ENCODE measurements at places on chromosomes 11 and 22. TPM values are rescaled to one million over a fixed set of nuclear protein-coding genes. Genes with fewer than 3 reads are reported as not detected.

KIRREL3 gene
- 0.32 TPM for total RNA-seq

OR5B12 gene
- not detected for total RNA-seq

OSBPL5 gene
- total RNA-seq = 9.9 TPM

TRIM51 gene
- total RNA-seq = not detected

DNHD1 gene
- total RNA-seq = 4.2 TPM

GAL3ST1 gene
- total RNA-seq = 11.0 TPM

- H3K36me3 ChIP-seq = peaks cover 17% of the 10 kb centered on the region
- H3K4me1 ChIP-seq = no peaks in the 10 kb centered on the region
- DNase-seq = no peak
- no peak overlapping the region for H3K27ac ChIP-seq
- H3K27me3 ChIP-seq = no peaks in the 10 kb centered on the region
Measured at GRCh38 chr11:64208086-64208795, 1.7 kb downstream of the FERMT3 start.

- peaks cover 11% of the 10 kb centered on the region for H3K36me3 ChIP-seq
- H3K27me3 ChIP-seq = no peaks in the 10 kb centered on the region
- DNase-seq = no peak
- peaks cover 16% of the 10 kb centered on the region for H3K4me1 ChIP-seq
- no peak overlapping the region for H3K4me3 ChIP-seq
Measured at GRCh38 chr22:26669060-26669481, 11.7 kb downstream of the MIAT start.

DNA sequence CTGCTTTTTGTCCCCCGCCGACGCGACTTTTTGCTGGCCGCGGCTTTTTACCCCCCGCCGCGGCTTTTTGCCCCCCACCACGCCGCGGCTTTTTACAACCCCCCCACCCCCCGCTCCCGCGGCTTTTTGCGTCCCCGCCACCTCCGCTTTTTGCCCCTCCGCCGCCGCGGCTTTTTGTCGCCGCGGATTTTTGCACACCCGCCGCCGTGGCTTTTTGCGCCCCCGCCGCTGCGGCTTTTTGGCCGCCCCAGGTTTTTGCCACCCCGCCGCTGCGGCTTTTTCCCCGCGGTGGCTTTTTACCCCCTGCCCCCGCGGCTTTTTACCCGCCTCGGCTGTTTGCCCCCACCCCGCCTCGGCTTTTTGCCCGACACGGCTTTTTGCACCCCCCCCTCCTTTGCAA, 205.5 kb downstream of the CCT8L2 start:
- no peaks in the 10 kb centered on the region for H3K36me3 ChIP-seq
- DNase-seq = no peak
- H3K4me1 ChIP-seq = no peaks in the 10 kb centered on the region

GRCh38 chr11:129323896-129324502, 51.6 kb upstream of the BARX2 start:
- no peaks in the 10 kb centered on the region for H3K36me3 ChIP-seq
- no peak overlapping the region for H3K27ac ChIP-seq
- no peaks in the 10 kb centered on the region for H3K27me3 ChIP-seq
- peaks cover 5% of the 10 kb centered on the region for H3K4me1 ChIP-seq
- no peak overlapping the region for H3K4me3 ChIP-seq

GRCh38 chr22:29701155-29701999, 18.4 kb upstream of the CABP7 start:
- no peak for DNase-seq
- H3K4me3 ChIP-seq = no peak overlapping the region
- no peaks in the 10 kb centered on the region for H3K36me3 ChIP-seq
- H3K27me3 ChIP-seq = no peaks in the 10 kb centered on the region
- peaks cover 39% of the 10 kb centered on the region for H3K4me1 ChIP-seq
- H3K27ac ChIP-seq = no peak overlapping the region

- DNase-seq = no peak
- no peaks in the 10 kb centered on the region for H3K27me3 ChIP-seq
- no peak overlapping the region for H3K4me3 ChIP-seq
- no peaks in the 10 kb centered on the region for H3K36me3 ChIP-seq
Measured at GRCh38 chr11:125948278-125949051, 2.6 kb downstream of the VSIG10L2 start.

DNA sequence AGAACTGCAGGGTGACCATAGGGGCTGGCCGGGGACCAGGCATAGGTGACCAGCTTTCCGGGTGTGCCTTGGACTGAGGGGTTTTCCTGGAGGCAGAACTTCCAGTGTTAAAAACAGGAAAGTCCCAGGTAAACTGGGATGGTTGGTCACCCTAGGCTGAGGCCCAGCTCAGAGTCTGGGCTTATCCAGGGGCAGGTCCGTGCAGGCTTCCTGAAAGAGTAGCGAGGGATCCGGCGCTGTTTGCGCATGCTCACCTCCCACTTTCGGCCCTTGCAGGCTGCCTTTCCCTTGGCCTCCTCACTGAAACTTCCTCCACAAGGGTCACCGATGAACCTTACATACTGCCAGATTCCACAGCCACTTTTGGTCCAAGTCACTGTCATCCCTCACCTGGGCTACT, 119.8 kb upstream of the PLET1 start:
- H3K4me1 ChIP-seq = no peaks in the 10 kb centered on the region
- H3K27me3 ChIP-seq = no peaks in the 10 kb centered on the region
- H3K4me3 ChIP-seq = no peak overlapping the region
- DNase-seq = no peak

- no peak for DNase-seq
- no peak overlapping the region for H3K27ac ChIP-seq
- H3K4me1 ChIP-seq = no peaks in the 10 kb centered on the region
Measured at GRCh38 chr22:40529821-40530220, 106.7 kb downstream of the MRTFA start.

DNA sequence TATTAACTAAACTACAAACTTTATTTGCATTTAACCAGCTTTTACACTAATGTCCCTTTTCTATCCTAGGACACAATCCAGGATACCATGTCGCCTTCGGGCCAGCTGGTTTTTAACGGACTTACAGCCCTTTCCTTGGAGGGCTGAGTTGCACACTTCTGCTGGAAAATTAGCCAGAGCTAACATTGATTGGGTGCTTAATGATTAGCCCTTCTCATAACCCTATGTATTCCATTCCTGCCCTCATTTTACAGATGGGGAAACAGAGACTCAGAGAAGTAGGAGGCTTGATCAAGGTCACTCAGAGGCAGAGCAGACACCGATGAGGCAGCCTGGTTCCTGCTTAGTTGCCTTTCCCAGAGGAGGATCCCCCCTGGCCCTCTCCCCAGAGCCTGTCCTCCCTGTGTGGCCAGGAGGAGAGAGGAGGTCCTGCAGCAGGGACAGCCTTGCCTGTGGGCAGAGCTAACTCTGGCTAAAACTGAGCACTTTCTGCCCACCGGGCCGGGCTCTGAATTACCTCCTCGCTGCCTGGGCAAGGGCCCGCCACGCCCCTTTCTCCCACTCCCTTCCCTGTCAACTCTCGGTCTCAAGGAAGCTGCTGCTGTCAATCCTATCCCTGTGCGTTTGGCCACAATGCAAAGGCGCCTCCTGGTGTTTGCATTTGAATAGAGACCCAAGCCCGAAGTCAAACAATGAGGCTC, 59.6 kb upstream of the PAX6 start:
- H3K36me3 ChIP-seq = no peaks in the 10 kb centered on the region
- H3K4me3 ChIP-seq = no peak overlapping the region
- no peak overlapping the region for H3K27ac ChIP-seq
- H3K27me3 ChIP-seq = peaks cover 9% of the 10 kb centered on the region
- DNase-seq = peak; percentile 84

- no peaks in the 10 kb centered on the region for H3K27me3 ChIP-seq
- H3K27ac ChIP-seq = no peak overlapping the region
- H3K4me3 ChIP-seq = no peak overlapping the region
- H3K4me1 ChIP-seq = no peaks in the 10 kb centered on the region
- H3K36me3 ChIP-seq = no peaks in the 10 kb centered on the region
Measured at GRCh38 chr22:39868741-39869140, 24.8 kb downstream of the ENTHD1 start.

DNA sequence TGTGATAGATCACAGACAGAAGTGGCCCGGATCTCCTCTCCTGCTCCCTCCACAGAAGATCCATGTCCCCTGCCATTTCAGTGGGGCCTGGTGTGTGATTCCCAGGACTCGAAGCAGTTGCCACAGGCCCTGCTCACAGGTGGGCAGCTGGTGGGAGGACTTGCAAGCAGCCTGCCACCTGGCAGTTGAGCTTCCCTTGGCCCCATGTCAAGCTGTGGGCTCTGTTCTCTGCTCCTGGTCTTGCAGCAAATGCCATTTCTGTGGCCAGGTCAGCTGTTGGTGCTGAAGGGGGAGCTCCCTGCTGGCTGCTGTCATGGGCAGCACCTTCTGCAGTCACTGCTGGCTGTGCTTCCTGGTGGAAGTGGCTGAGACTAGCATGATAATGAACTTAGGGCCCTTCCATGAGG, 59.1 kb upstream of the SLC22A12 start:
- no peaks in the 10 kb centered on the region for H3K4me1 ChIP-seq
- no peak overlapping the region for H3K27ac ChIP-seq
- H3K27me3 ChIP-seq = no peaks in the 10 kb centered on the region
- no peaks in the 10 kb centered on the region for H3K36me3 ChIP-seq
- no peak overlapping the region for H3K4me3 ChIP-seq
- no peak for DNase-seq

GRCh38 chr11:80816966-80817365, 1376.1 kb upstream of the TENM4 start:
- no peaks in the 10 kb centered on the region for H3K36me3 ChIP-seq
- no peak overlapping the region for H3K4me3 ChIP-seq
- H3K27ac ChIP-seq = no peak overlapping the region
- H3K27me3 ChIP-seq = no peaks in the 10 kb centered on the region
- no peak for DNase-seq

- H3K27ac ChIP-seq = no peak overlapping the region
- peak; percentile 2 for DNase-seq
- no peaks in the 10 kb centered on the region for H3K4me1 ChIP-seq
- H3K27me3 ChIP-seq = no peaks in the 10 kb centered on the region
- no peak overlapping the region for H3K4me3 ChIP-seq
- no peaks in the 10 kb centered on the region for H3K36me3 ChIP-seq
Measured at GRCh38 chr11:106879832-106880546, 138.3 kb downstream of the GUCY1A2 start.

- DNase-seq = no peak
- no peaks in the 10 kb centered on the region for H3K36me3 ChIP-seq
- H3K4me1 ChIP-seq = peaks cover 13% of the 10 kb centered on the region
- H3K27me3 ChIP-seq = no peaks in the 10 kb centered on the region
Measured at GRCh38 chr11:17010851-17011420, 3.3 kb downstream of the PLEKHA7 start.

DNA sequence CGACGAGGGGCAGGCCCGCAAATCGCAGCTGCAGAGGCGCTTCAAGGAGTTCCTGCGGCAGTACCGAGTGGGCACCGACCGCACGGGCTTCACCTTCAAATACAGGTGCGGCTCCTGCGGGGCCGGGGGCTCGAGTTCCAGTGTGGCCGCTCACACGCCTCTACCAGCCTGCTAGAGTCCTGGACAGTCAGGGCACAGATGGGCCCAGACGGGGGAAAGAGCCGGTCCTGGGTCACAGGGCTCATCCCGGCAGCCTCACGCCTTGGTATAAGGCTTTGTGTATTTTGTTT, 506 bp downstream of the MCM5 start:
- peak overlapping the region; percentile 98 for H3K27ac ChIP-seq
- peaks cover 35% of the 10 kb centered on the region for H3K36me3 ChIP-seq
- DNase-seq = no peak
- peaks cover 25% of the 10 kb centered on the region for H3K4me1 ChIP-seq

DNA sequence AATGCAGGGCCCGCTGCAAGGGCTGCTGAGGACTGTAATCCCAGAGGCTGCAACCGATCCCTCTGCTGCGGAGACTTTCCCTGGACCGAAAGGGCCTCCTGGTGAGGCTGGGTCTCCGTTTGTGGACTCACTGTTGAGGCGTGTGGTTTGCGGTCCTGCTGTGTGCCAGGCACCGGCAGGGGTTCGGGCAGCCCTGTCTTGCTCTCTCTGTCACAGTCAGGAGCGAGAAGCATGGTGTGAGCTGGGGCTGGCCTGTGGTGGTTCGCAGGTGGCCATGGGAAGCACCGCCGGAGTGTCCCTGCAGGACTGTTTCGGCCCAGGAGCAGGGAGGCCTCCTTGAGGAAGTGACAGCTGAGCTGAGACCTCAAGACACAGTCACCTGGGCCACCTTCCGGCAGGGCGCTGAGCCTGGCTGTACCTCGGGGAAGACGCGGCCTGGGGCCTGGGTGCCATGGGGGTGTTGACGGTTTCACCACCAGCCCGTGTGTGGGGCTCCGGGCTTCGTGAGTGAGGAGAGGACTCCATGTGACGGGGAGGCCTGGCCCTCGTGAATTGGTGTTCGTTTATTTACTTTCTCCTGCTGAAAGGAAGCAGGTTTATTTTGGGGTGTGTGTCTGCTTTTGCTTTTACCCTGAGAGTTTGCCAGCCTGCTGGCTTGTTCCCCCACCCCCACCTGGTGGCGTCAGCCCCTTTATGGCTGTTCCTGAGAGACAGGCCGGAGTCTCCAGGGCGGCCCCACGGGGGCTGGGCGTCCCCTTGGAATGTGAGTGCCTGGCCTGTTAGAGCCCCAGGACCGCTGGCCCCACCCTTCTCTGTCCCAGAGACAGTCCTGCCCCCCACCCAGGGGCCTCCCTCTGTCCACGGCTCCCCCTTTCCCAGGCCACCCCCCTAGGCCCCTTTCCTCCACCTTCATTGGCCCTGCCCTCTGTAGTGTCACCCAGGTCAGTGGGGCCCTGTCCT, 122.5 kb downstream of the KCNQ1OT1 start:
- no peaks in the 10 kb centered on the region for H3K4me1 ChIP-seq
- H3K36me3 ChIP-seq = no peaks in the 10 kb centered on the region
- H3K27me3 ChIP-seq = peaks cover 38% of the 10 kb centered on the region
- no peak overlapping the region for H3K4me3 ChIP-seq
- no peak overlapping the region for H3K27ac ChIP-seq
- DNase-seq = no peak

DNA sequence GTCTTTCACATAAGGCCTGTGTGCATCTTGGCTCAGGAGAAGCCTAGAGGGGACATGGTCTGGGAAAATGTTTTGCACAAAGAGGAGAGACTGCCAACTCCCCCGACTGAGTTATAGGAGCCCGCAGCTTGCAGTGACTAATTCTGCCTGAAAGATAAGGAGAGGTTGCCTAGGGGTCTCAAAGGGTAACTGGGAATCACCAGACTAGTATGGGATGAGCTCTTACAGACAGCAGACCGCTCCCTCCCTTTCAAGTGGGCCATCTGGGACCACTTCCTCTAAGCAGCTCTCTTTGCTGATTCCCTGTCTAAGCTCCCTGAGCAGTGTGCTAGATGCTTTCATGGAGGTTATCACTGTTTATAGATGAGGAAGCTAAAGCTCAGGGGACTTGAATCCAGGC, 105.1 kb downstream of the TENM4 start:
- peaks cover 11% of the 10 kb centered on the region for H3K4me1 ChIP-seq
- no peak for DNase-seq
- H3K27ac ChIP-seq = no peak overlapping the region
- no peaks in the 10 kb centered on the region for H3K27me3 ChIP-seq

DNA sequence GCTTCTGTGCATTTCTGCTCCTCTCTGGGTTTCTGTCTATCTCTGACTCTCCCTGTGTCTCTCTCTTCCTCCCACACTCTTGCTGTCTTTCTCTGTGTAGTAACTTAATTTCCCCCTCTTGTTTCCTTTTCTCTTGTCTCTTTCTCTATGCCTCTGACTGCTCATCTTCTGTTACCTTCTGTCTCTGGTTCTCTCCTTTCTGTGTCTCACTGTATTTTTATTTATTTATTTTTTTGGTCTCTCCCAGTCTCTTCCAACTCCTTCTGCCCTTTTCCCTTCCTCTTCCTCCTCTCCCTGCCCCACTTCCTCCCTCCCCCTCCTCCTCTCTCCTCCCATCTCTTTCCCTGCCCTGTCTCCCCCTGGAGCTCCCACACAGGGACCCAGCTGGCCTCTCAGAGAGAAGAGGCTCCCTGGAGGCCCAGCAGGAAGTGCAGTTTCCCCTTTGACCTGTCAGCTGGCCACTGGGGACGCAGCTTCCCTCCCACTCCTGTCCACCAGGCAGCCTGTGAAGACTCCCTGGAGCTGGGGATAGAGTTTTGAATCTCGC, 38.3 kb upstream of the MYH9 start:
- no peak overlapping the region for H3K4me3 ChIP-seq
- H3K27me3 ChIP-seq = no peaks in the 10 kb centered on the region
- H3K36me3 ChIP-seq = no peaks in the 10 kb centered on the region
- peak; percentile 50 for DNase-seq
- no peaks in the 10 kb centered on the region for H3K4me1 ChIP-seq
- H3K27ac ChIP-seq = no peak overlapping the region

Measured in H1 (cell line).